Neural crest cell (in vitro differentiated cells): ENCODE measurements at places on chromosomes 1 and 21. TPM values are rescaled to one million over a fixed set of nuclear protein-coding genes. Genes with fewer than 3 reads are reported as not detected.

DNA sequence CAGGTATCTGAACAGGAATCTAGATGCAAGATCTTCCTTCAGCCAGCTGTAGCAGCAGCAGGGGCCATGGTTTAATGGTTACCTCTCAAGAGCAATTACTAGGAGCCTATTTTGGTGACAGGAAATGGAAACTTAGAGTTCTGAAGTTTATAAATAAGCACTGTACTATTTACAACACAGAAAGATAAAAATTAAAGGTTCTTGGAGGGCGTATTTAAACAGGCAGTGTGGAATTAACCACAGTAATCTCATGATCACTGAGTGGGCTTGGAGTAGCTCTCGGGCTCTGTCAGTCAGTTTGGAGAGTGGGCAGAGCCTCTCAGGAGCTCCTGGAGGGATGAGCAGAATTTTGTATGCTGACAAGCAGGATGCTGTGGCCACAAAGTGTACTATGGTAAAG lies 10.2 kb upstream of the FCRL5 start:
- DNase-seq, result no peak

GRCh38 chr1:145988773-145989172 lies 7.6 kb downstream of the TXNIP start:
- no peak for DNase-seq

GRCh38 chr1:245926888-245927287 lies 580.2 kb downstream of the SMYD3 start:
- no peak for DNase-seq

- DNase-seq, result no peak
These were observed 490 bp upstream of the CZIB start for GRCh38 chr1:53220962-53221286.

DNA sequence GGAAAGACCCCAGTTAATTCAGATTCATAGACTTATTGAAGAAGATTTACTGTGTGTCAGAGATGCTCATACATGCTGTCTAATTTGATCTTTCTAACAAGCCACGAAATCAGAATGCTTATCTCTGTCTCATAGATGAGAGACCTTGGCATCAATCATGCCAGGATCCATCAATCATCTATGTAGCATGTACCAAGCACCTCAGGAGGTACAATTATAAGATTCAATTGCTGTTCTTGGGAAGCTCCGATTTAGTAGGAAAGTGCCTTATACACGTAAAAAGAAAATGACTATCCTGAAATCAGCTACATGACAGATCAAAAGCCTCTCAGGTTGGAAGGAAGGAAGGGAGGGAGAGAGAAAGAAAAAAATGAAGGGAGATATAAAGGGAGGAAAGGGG lies 18.5 kb upstream of the VTCN1 start:
- no peak for DNase-seq

- no peak for DNase-seq
These were observed 11.2 kb downstream of the MYOC start for GRCh38 chr1:171641076-171641864.

DNA sequence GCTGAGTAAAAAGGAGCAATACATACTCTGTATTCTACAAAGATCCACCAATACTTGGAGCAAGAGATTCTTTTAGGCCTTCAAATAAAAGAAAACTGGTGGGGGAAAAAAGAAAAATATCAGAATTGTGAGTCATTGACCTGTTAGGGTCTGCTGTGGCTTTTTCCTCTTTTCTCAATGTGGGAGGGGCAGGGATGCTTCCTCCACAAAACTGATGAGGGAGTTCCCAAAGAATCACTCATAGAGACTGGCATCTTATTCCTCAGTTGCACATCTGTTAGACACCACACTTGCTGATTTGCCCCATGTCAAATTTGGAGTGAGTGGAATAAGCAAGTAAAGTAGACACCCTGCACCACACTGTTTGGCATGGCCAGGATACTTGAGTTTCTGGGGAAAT lies 16.6 kb downstream of the C1orf141 start:
- no peak for DNase-seq

DNA sequence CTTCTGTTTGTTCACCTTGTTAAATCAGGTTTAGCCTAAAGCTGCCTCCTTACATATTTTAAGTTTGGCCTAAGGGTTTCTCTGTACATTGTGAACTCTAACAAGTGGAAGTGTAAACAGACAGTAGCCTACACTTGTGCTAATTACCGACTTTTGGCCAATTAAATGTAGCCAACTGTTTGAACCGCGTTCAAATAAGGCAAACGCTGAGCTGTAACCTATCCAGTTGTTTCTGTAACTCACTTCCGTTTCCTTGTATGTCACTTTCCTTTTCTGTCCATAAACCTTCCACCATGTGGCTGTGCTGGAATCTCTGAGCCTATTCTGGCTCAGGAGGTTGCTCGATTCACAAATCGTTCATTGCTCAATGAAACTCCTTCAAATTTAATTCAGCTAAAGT lies 8.0 kb upstream of the FCAMR start:
- DNase-seq, result no peak

GRCh38 chr1:151998611-151999362 lies 5.1 kb upstream of the S100A10 start:
- no peak for DNase-seq

- no peak for DNase-seq
These were observed 184.5 kb upstream of the TMEM51 start for GRCh38 chr1:14969006-14969405.

Gene CFAP45
- not detected in 2 replicates for total RNA-seq

Gene EMC1
- 57.2 and 61.8 TPM in 2 replicates for total RNA-seq

Gene MTARC1
- total RNA-seq, result 28.3 and 28.5 TPM in 2 replicates

Gene FCRL5
- not detected in 2 replicates for total RNA-seq

Gene OPTC
- total RNA-seq, result not detected in 2 replicates

Gene MCOLN3
- total RNA-seq, result 0.09 TPM in 1 of 2 replicates, not detected in the other
